ENCODE measurements at places on chromosomes 11 and 22.

DNA sequence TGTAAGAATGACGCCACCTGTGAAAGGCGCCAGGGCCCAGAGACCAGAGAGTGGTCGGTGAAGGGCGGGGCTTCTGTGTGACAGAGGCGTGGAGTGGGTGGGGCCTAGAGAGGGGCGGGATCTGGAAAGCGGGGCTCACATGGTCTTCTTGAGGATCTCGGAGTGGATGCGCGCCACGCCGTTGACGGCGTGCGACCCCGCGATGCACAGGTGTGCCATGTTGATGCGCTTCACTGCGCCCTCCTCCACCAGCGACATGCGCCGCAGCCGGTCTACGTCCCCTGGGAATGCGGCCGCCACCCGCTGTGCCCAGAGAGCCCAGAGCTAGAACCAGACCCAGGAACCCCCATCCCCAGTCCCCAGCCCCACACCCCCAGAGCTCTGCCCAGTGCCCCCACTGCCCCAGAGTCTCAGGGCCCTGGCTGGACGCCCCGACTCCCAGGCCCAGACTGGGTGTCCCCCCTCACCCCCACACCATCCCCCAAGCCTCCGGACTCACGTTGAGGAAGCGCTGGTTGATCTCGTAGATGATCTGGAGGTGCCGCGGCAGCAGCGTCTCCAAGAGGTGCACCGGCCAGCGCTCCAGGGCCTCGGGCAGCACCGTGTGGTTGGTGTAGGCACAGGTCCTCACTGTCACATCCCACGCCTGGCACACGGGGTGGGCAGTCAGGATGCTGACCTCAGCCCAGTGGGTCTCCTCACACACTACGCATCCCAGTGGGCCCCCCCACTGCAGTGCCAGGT lies 6.2 kb downstream of the PYGM start:
- DNase-seq: no peak

GRCh38 chr22:29147331-29147899 lies 58.3 kb upstream of the EMID1 start:
- DNase-seq: no peak

DNA sequence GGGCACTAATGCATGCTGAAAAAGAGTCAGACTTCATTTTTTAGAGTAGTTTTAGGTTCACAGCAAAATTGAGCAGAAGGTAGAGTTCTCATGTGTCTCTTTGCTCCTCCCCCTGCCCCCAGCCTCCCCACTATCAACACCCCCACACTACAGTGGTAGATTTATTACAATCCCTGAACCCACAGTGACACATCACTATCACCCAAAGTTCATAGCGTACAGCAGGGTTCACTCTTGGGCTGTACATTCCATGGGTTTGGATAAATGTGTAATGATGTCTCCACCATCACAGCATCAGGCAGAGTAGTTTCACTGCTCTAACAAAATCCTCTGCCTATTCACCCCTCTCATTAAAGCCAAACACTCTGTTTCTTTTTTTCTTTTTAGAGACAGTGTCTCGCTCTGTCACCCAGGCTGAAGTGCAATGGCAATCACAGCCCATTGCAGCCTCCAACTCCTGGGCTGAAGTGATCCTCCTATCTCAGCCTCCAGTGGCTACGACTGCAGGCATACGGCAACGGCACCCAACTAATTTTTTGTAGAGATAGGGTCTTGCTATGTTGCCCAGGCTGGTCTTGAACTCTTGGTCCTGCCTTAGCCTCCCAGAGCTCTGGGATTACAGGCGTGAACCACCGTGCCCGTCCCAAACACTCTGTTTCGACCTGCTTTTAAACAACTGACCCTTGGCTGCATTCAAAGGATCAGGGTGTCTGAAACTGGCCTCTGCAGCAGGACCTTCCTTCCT lies 4.1 kb downstream of the BEST1 start:
- DNase-seq: no peak

DNA sequence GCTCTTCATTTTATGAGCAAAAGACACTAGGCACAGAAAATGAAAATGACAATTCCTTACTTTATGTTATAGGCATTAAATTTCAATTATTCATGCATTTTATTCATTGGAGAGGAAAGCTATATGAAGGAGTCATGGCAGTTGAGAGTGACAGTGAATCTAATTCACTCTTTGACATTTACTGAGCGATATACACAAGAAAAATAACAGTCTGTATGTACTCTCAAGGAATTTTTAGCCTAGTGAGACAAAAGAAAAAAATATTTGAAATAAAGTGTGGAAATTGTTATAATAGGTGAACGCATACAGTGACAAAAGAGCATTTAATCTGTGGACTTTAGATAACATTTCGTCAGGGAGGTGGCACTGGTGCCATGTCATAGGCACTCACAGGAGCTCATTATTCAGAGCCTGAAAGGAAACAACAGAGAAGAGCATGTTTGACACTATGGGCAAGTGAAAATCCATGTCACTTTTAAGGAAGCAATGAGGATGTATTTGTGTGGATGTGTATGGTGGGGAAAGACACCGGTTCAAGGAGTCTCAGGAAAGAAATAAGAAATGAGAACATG lies 323.1 kb downstream of the LUZP2 start:
- no peak for DNase-seq

GRCh38 chr22:39927544-39927943 lies 26.7 kb downstream of the GRAP2 start:
- DNase-seq: no peak

DNA sequence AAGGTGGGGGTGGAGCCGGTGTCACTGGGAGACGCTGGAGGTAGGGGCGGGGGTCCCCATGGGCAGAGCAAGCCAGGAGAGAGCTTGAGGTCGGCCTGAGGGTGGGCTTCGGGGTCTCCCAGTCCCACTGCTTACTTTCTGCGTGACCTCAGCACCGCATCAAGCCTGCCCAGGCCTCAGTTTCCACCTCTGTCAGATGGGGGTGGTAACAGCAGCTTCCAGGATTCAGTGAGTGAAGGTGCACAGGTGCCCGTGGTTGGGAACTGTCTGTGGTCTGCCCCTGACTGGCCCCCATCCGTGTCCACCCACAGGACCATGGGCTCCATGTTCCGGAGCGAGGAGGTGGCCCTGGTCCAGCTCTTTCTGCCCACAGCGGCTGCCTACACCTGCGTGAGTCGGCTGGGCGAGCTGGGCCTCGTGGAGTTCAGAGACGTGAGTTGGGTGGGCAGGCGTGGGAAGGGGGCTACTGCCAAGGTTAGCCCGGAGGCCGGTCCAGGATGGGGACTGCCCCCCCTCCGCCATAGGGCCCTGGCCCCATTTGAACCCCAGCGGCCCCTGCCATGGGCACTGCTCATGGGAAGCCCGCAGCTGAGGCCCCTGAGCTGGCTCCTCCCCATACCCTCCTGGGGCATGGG lies 2.2 kb downstream of the TCIRG1 start:
- no peak for DNase-seq

DNA sequence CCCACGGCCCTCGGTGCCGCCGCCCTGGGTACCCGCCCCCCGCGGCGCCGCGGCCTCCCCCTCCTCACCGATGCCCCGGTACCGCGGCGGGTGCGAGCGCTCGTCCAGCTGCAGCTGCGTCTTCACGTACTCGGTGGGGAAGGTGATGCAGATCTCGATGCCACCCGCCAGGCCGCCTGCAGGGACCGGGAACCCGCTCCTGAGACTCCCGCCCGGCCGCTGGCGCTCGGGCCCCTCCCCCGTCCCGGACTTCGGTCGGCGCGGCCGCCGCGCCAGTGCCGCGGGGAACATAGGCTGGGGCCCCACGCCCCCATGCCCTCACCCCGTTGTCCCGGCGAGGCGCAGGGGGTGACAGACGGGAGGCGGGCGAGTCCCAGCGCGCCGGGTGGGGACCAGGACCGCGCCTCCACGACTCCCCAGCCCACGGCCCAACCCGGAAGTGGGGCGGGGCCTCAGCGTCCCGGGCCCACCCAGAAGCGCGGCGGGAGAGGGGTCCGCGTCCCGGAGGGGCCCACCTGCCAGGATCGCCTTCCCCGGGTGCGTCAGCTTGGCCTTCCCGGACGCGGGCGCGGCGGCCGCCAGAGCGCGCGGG lies 375 bp downstream of the SLC25A1 start:
- DNase-seq: no peak

- DNase-seq: no peak
Observed at GRCh38 chr11:72599325-72600117, 74.7 kb downstream of the PDE2A start.

Data from stimulated activated CD4-positive, alpha-beta T cell treated with anti-CD3 and anti-CD28 coated beads, TNF-alpha, amount 100 ng/mL, for 48 hours (primary cell).